ENCODE measurements at places on chromosomes 5 and 9. TPM values are rescaled to one million over a fixed set of nuclear protein-coding genes. Genes with fewer than 3 reads are reported as not detected.

The CANX gene
- total RNA-seq, result 262 TPM

The SLC36A3 gene
- total RNA-seq, result not detected

The FCN2 gene
- total RNA-seq, result not detected

The CCL27 gene
- not detected for total RNA-seq

The MRPS2 gene
- 21.8 TPM for total RNA-seq

The PCDHB9 gene
- not detected for total RNA-seq

The AGXT2 gene
- not detected for total RNA-seq

The HTR1A gene
- not detected for total RNA-seq

The GPR150 gene
- total RNA-seq, result 1.6 TPM
